Activated T-helper 17 cell treated with anti-CD3 and anti-CD28 coated beads, Interleukin-2, amount 50 U/mL, for 72 hours (primary cell): ENCODE measurements at places on chromosomes 7 and 10. TPM values are rescaled to one million over a fixed set of nuclear protein-coding genes. Genes with fewer than 3 reads are reported as not detected.

GRCh38 chr7:134433430-134433829 lies 25.5 kb downstream of the AKR1B1 start:
- ATAC-seq = no peak

DNA sequence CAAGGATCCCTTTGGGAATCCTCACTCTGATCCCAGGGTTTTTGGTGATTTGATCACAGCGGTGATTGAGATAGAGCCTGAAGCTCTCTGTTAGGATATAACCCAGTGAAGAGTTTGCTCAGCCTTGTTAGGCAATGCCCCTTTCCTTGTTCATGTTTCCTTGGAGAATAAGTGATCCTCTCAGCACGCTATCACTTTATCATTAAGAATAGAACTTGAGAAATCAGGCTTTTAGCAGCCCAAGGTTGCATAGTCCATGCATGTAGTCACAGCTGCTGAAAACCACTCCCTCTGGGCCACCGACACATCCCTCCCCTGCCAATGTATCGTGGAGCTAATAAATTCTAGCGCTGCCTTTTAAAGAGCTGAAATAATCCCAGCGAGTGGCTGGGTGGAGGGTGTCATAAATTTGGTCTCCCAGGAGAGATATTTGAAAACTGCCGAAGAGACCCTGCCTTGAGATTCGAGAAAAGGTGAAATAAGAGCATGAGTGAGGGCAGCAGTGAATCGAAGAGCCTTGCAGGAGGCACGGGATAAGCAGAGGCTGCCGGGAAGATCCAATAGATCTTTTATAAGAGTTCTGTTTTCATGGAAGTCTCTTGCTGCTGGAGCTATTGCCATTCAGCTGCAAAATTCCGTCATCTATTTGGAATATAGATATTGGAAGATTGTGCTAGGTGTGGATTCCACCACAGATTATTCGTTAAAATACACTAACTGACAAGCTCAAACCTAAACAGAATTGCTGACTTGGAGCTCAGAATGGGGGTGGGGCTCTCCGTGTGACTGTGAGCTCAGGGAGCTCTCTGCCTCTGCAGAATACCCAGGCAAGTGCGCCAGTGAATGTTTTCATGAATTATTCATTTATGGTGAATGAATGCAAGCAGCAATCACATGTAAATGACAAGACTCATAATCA lies 249.8 kb downstream of the TRIL start:
- no peak for ATAC-seq

- ATAC-seq = no peak
These were observed 64.4 kb upstream of the SFMBT2 start for GRCh38 chr10:7475046-7475911.

DNA sequence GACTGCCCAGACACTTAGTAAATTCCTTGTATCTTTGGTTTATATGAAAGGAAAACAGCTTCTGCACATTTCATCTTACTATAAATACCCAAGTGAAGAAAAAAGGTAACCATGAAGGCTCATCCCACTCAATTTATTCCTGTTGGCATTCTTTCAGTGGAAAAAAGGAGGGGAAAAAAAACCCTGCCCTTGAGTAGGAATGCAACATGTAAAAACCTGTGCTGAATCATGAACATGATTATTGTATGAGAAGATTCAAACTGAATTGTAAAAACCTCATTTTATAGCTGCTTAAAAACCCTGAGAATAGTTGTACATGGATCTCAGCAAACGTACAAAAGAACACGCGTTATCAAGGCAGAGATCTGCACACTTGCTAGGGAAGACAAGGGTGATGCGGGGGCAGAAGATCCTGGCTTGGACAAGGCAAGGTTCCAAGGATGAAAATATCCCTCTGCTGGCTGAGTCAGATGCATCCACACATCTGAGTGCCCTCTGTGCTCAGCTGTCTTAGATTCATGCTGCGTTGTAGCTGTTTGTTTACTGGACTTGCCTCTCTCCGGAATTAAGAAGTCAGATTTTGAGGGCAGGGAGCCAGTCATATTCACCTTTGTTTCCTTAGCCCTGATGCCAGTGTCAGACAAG lies 658.2 kb downstream of the PARD3 start:
- no peak for ATAC-seq

The EPHA1 gene
- 1.8 TPM for total RNA-seq

The ADARB2 gene
- not detected for total RNA-seq

The CTAGE8 gene
- 0.28 TPM for total RNA-seq

The ECHDC3 gene
- 1.5 TPM for total RNA-seq
